ENCODE measurements at places on chromosomes 11 and 22.

DNA sequence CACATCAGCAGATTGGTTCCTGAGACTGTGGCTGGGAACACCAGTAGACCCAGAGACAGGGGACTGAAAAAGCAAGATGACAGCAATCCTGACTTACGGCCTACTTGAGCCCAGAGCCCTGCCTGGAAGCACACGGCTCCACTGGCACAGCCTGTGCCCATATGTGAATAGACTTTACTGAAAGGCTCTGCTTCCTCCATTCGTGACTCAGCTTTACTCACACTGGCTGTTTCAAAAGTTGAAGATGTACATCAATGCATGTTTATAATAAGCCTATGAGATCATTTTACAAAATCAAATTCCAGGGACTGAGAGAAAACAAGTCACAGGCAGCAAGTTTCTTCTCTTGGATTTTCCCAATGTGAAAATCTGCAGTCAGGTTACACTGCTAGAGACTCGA lies 134.6 kb upstream of the TEAD1 start:
- DNase-seq = no peak

DNA sequence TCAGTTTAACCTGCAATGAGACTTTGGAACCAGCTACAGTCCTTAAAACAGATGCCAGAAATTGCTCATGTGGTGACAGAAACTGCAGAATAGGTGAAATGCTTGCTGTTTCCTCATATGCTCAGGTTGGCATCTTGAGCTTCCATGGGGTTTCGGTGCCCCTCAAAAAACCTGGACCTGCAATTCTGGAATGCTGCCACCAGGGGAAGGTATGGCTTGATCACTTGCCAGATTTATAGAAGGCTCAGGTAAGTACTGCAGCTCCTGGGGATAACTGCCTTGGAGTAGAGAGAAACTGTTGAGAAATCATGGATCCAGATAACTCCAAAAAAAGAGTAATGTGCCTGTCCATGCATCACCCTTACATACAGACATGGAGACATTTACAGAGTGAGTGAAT lies 113.0 kb downstream of the CTTN start:
- no peak for DNase-seq

GRCh38 chr22:46308283-46308988 lies 11.8 kb downstream of the GTSE1 start:
- DNase-seq = no peak

- DNase-seq = no peak
Observed at GRCh38 chr22:19398206-19398605, 33.3 kb downstream of the HIRA start.

DNA sequence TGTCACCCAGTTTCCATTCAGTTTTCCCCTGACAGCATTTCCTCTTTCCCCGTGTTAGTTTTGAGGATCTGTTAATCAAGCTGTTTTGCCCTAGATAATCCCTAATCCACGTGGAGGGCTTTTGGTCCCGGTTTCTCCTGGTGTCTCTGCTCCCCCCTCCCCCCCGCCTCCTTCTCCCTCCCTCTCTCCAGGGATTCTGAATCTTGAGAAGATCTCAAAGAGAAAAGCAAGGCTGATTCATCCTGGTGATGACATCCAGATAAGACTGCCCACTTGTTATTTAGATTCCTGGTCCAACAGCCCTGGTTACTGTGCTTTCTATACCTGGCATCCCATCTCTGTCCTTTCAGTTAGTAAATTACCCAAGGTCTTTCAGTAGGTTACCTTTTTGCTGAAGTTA lies 59.4 kb downstream of the KCNA4 start:
- DNase-seq = no peak

DNA sequence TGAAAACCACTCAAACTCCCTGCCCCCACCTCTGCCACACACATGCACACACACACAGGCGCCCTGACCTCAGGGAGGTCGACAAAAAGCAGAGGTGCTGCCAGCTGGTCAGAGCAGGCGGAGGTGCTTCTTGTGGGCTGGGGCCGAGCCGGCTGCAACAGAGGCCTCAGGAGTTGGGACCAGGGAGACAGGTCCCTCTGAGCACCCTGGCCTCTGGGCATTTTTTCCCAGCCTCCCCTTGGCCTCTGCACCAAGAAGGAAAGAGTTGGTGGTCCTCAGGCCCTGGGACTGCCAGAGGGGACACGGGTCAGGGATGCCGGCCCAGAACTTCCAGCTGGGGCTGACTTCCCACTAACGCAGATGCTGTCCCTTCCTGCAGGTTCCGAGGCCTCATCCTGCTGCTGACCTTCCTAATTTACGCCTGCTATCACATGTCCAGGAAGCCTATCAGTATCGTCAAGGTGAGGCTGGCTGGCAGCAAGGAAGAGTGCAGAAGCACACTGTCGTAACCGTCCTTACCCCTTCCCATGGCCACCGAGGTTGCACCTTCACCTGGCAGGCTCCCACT lies 13.4 kb downstream of the SLC37A2 start:
- no peak for DNase-seq

DNA sequence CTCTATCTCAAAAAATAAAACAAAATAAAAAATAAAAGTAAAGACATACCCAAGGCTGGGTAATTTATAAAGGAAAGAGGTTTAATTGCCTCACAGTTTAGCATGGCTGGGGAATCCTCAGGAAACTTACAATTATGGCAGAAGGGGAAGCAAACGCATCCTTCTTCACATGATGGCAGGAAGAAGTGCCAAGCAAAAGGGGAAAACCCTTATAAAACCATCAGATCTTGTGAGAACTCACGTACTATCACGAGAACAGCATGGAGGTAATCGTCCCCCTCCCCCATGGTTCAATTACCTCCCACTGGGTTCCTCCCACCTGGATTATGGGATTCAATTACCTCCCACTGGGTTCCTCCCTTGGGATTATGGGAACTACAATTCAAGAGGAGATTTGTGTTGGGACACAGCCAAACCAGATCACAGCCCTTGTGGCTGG lies 8.3 kb upstream of the SSTR3 start:
- no peak for DNase-seq

DNA sequence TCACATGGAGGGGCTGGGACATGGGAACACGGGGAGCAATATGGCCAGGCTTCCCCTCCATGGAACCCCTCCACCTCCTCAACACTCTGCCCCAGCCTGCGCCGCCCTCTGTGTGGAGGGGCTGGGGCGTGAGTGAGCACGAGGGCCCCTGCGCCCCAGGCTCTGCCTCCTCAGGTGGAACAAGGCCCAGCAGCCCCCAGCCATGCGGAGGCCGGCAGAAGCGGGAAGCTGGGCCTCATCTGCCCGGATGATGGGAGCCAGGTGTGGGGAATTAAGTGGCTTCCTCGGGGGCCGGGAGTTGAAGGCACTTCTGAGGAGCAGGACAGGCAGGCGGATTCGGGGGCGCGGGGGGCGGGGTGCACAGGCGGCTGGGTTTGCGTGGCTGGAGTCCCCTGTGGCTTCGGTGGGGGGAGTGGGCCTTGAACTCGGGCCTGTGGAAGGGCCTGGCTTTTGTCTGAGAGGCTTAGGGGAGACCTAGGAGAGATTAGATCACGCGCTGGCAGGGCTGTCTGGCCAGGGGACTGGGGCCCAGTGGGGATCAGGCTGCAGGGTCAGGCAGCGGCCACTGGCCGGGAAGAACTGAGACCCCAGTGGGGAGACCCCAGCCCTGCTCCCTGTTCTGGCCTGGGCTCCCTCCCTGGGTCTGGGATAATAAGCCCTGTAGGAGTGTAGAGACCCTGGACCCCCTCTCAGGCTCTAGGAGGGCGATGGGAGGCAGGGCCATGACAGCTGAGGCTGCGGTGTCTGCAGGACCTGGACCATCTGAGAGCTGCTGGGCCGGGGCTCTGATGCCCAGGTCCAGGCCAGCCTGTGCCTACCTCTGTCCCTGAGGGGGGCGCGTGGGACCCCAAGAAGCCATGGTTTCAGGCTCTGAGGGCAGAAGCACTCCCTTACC lies 13.3 kb downstream of the PRR33 start:
- DNase-seq = no peak

GRCh38 chr22:38964989-38965388 lies 7.6 kb downstream of the APOBEC3A start:
- DNase-seq = no peak

GRCh38 chr11:111797145-111797581 lies 31.0 kb upstream of the PPP2R1B start:
- DNase-seq = peak; percentile 44

DNA sequence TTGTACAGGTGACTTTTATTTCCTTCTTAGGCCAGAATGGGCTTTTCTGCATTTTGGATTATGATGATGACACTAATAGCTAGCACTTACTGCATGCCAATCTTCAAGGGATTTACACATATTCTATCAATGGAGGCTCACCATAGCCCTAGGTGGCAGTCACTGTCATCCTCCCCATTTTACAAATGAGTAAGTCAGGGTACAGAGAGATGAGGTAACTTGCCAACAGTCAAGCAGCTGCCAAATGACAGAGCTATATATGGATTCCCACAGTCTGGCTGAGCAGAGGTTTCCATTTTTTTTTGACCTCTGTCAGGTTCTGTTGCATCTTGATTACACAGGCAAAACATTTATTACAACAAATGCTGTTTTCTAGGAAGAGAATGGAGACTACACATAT lies 23.8 kb upstream of the C11orf96 start:
- no peak for DNase-seq

DNA sequence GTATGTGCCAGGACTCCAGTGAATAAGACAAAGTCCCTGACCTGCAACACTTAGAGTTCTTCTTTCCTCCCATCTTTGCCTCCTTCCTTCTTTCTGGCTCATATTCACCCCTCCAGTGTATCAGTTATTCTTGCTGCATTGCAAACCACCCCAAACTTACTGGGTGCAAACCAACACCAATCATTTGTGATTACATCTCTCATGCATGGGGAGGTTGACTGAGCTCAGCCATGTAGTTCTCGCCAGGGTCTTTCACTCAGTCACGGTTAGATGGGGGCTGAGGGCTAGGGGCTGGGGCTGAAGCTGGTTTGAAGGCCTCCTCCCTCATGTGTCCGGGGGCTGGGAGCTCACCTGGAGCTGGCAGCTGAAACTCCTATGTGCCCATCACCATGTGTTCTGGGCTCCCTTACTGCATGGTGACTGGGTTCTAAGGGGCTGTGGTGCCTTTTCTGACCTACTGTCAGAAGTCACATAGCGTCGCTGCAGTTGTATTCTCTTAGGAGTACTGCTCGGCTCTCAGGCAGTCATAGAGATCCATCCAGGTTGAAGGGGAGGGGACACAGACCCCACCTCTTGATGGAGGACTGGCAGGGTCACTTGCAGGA lies 35.0 kb upstream of the CACNG2 start:
- DNase-seq = no peak

DNA sequence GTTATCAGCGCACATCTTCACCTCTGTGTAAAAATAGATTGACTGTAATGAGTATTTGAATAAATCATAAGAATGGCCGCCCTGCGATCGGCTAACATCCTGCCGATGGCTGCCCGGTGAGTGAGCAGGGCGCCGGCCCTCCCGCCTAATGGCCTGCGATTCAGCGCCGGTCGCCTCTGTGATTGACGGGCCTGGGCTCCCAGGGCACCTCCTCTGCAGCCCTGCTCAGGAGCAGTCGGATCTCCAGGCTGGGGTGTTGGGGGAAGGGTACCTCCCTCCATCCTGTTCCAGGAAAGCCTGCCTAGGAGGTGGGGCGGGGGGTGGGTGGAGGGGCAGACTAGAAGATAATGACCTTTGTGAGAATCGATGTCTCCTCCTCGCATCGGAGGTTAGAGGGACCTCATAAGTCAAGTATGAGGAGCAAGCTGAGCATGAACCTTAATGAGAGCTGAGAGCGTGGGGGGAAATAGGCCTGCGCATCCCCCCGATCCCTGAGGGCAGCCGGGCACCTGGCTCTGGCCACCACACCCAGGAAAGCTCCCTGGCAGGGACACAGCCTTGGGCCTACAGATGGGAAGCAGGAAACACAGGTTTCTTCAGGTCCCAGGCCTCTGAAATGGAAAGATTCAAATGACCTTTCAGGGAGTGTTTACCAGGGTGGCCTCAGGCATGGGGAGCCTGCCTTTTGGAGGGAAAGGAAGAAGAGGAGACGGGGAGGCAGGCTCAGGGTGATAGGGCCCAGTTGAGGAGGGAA lies 71.7 kb downstream of the PKNOX2 start:
- DNase-seq = no peak

- no peak for DNase-seq
Observed at GRCh38 chr11:118740892-118741291, 50.1 kb downstream of the DDX6 start.

GRCh38 chr11:125110506-125110905 lies 920 bp downstream of the TMEM218 start:
- DNase-seq = no peak

DNA sequence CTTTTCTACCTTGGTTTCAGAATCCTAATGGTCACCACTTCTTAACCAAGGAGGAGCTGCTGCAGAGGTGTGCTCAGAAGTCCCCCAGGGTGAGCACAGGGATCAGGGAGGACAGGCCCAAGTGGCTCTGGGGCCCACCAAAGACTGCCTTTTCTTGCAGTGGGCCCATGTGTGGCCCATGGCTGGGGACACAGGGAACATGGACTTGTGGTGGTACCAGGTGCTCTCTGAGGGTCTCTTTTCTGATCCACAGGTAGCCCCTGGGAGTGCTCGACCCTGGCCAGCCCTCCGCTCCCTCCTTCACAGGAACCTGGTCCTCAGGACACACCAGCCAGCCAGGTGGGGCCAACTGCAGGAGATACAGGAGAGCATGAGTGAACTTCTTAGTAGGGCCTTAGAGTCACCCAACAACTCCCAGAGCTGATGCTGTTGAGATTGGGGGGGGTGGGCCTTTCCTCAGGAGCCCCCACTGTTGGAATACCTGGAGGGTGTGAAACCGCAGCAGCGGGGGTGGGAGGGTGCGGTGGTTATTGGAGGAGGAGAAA lies 2.0 kb downstream of the MUS81 start:
- no peak for DNase-seq

GRCh38 chr22:20243537-20244249 lies 24.4 kb downstream of the RTN4R start:
- no peak for DNase-seq

DNA sequence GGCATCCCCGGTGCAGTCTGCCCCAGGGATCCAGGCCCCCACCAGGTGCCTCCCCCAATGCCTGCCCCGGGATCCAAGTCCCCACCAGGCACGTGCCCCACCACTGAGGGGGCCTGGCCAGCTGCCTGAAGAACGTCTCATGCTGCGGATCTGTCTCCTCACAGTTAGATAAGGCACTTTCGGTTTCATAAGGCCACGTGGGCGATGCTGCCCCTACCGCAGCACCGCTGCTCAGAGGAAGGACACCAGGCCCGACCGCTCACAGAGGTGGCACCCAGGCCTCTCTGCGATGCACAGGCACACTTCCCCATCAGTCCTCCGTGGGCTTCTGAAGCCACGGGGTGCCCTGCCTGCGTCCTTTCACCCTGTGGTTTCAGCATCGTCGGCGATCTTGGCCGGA lies 68.1 kb upstream of the BID start:
- no peak for DNase-seq

- no peak for DNase-seq
Observed at GRCh38 chr11:1029051-1029450, 7.5 kb downstream of the MUC6 start.

DNA sequence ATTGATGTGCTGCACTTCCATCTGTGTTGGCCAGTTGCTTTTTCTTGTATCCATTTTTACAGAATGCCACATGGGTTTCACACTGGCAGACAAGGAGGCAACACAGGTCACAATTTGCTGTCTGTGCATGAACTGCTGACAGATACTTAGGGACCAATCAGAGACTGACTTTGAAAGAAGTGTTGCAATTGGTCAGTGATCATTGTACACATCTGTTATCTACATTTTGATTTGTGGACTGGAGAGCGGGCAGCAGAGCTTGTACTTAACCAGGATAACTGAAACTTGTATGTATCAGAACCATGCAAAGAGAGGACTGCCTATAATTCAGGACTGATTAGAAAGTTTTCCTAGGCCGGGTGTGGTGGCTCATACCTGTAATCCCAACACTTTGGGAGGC lies 21.8 kb downstream of the PRR5 start:
- no peak for DNase-seq
